Thyroid gland (tissue), 4 donors: ENCODE measurements at places on chromosomes 1 and 21. TPM values are rescaled to one million over a fixed set of nuclear protein-coding genes. Genes with fewer than 3 reads are reported as not detected.

The CLCN6 gene
- 17.3 TPM for total RNA-seq

The OR14K1 gene
- 1.1 TPM for total RNA-seq

The CRTC2 gene
- 22.5 TPM for total RNA-seq

The ARTN gene
- total RNA-seq = 2.0 TPM

The OR2L13 gene
- total RNA-seq = not detected

The HHAT gene
- total RNA-seq = 10.3 TPM

The HSD3B1 gene
- total RNA-seq = not detected

The TMPRSS15 gene
- not detected for total RNA-seq

The RNU1-4 gene
- total RNA-seq = under 0.01 TPM

The ZMYND12 gene
- 6.4 TPM for total RNA-seq

The COL24A1 gene
- 0.63 TPM for total RNA-seq

The LEPROT gene
- total RNA-seq = 159 TPM

The SLFNL1 gene
- 0.44 TPM for total RNA-seq

The AADACL3 gene
- not detected for total RNA-seq

The PADI1 gene
- not detected for total RNA-seq

The MYBPHL gene
- total RNA-seq = not detected

The KCNE2 gene
- 0.78 TPM for total RNA-seq

The MYOM3 gene
- not detected for total RNA-seq

The BACE2 gene
- total RNA-seq = 61.6 TPM

The AGMAT gene
- total RNA-seq = 0.49 TPM

The URB1 gene
- total RNA-seq = 23.9 TPM

The KCNJ9 gene
- total RNA-seq = not detected

The TTC34 gene
- total RNA-seq = 1.7 TPM

The ANKRD45 gene
- total RNA-seq = 1.0 TPM

The SLC44A5 gene
- 0.13 TPM for total RNA-seq

The DYNLT5 gene
- total RNA-seq = 1.7 TPM

The CHI3L2 gene
- total RNA-seq = 25.7 TPM

The SF3B4 gene
- 10.2 TPM for total RNA-seq

The SLC25A34 gene
- total RNA-seq = 2.5 TPM

The MFAP2 gene
- 6.0 TPM for total RNA-seq

The ZBTB8A gene
- total RNA-seq = 10.6 TPM

The PLA2G2C gene
- not detected for total RNA-seq

The FLG2 gene
- not detected for total RNA-seq

The PTAFR gene
- 1.6 TPM for total RNA-seq

The F5 gene
- total RNA-seq = 3.0 TPM

The HMGCS2 gene
- total RNA-seq = not detected

The TAF12 gene
- total RNA-seq = 25.4 TPM

The HUNK gene
- total RNA-seq = 0.27 TPM

The PTGFR gene
- total RNA-seq = 0.67 TPM

The SNIP1 gene
- total RNA-seq = 8.1 TPM

The ECM1 gene
- total RNA-seq = 4.3 TPM

The SHISAL2A gene
- total RNA-seq = 0.75 TPM

The NUF2 gene
- total RNA-seq = not detected

The HENMT1 gene
- 1.5 TPM for total RNA-seq

The SV2A gene
- 3.0 TPM for total RNA-seq
